Activated T-helper 1 cell treated with anti-CD3 and anti-CD28 coated beads, Interleukin-12 subunit alpha, Interleukin-12 subunit beta, Interleukin-2, Interleukin-4 antibody, amounts not matched to agents 30 ng/mL and 10 ng/mL and 1 ng/mL, durations not matched to agents 14 hours and 24 hours and 36 hours (primary cell): ENCODE measurements at places on chromosomes 6 and 20. TPM values are rescaled to one million over a fixed set of nuclear protein-coding genes. Genes with fewer than 3 reads are reported as not detected.

DNA sequence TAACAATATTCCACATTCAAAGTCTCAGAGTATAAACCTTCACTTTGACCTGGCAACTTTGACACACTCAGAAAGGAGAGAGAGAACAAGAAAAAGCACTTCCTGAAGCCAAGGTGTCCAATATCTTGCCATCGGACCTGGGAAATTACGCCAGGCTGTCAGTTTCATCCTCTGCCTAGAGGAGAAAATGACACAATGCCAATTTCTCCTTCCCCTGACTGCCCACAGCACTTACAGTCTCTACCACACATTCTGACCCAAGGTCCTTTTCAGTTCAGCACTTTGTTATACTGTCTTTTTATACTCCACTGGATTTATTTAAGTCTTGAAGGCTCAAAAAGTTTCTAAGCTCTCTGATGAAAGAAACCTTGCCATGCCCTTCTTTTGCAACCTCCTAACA lies 250.4 kb downstream of the GMPR start:
- H3K27ac ChIP-seq = peak overlapping the region; percentile 79
- no peak for DNase-seq
- H3K4me3 ChIP-seq = no peak overlapping the region
- peaks cover 59% of the 10 kb centered on the region for H3K36me3 ChIP-seq
- no peaks in the 10 kb centered on the region for H3K27me3 ChIP-seq
- peaks cover 90% of the 10 kb centered on the region for H3K4me1 ChIP-seq

The TDP2 gene
- total RNA-seq = 46.1 and 47.4 TPM in 2 replicates

The OR14J1 gene
- not detected in 2 replicates for total RNA-seq

The MYLK4 gene
- 0.10 TPM in 2 replicates for total RNA-seq

DNA sequence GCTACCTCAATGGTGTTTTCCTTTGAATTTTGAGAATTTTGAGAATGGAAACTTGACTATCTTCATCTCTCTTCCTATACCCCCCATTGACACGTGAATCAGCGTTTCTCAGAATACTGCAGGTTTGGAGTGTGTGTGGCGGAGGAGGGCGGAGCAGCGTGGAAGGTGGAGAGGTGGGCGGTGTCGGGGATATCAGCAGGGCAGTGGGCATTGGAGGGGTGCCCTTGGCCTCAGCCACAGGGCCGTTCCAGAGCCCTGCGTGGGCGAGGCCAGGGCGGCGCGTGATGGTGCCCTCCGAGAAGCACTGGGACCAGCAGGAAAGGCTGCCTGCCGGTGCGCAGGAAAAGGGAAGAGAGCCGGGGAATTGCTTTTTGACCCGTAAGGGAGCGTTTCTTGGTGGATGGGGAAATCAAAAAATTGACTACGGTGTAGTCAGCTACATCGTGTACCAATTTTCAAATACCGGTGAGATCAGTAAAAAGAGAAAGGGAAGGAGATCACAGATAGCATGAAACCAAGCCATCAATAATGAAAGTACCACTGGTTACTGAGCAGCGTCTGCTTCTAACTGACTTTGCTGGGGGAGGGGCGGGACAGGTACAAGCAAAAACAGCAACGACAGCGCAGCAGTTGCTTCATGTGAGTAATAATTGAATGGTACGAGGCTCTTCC lies 82.7 kb upstream of the DUSP22 start:
- peaks cover 17% of the 10 kb centered on the region for H3K27me3 ChIP-seq
- H3K4me1 ChIP-seq = peaks cover 42% of the 10 kb centered on the region
- peaks cover 10% of the 10 kb centered on the region for H3K36me3 ChIP-seq
- H3K4me3 ChIP-seq = peak overlapping the region; percentile 68
- DNase-seq = peak; percentile 37
- H3K27ac ChIP-seq = peak overlapping the region; percentile 53

- H3K4me3 ChIP-seq = peak within 1 kb of the TSS; percentile 87
- H3K27ac ChIP-seq = peak within 1 kb of the TSS; percentile 84
- no peaks in the 10 kb centered on the region for H3K27me3 ChIP-seq
- DNase-seq = peak; percentile 72
These were observed at the start of gene PABPC1L for GRCh38 chr20:44909872-44910689. TSS of gene PABPC1L (plus strand) at chr20:44910060. CDS start at chr20:44910144, 84 bp downstream.

DNA sequence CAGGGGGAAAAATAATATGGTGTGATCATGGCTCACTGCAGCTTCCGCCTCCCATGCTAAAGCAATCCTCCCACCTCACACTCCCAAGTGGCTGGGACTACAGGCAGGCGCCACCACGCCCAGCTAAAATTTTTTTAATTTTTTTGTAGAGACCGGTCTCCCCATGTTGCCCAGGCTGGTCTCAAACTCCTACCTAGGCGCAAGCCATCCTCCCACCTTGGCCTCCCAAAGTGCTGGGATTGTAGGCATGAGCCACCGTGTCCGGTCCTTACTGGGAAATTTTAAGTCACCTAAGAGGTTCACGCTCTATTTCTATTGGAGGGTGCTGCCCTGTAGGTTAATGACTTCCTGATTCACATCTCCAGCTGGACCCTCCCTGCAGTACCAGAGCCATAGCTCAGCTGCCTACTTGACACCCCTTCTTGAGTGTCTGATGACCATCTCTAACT lies 626 bp upstream of the CDK5RAP1 start:
- H3K27me3 ChIP-seq = no peaks in the 10 kb centered on the region
- H3K4me3 ChIP-seq = peak overlapping the region; percentile 98
- DNase-seq = no peak
- peaks cover 29% of the 10 kb centered on the region for H3K4me1 ChIP-seq
- H3K27ac ChIP-seq = peak overlapping the region; percentile 91

The DNPH1 gene
- 65.8 and 71.6 TPM in 2 replicates for total RNA-seq

- H3K4me3 ChIP-seq = no peak overlapping the region
- H3K27me3 ChIP-seq = no peaks in the 10 kb centered on the region
- H3K36me3 ChIP-seq = no peaks in the 10 kb centered on the region
- H3K27ac ChIP-seq = no peak overlapping the region
These were observed 255.3 kb downstream of the CD83 start for GRCh38 chr6:14372734-14373489.
